ENCODE measurements at places on chromosomes 16 and 17. TPM values are rescaled to one million over a fixed set of nuclear protein-coding genes. Genes with fewer than 3 reads are reported as not detected.

GRCh38 chr17:9419932-9420453, 155.6 kb downstream of the STX8 start:
- no peaks in the 10 kb centered on the region for H3K4me1 ChIP-seq
- H3K27me3 ChIP-seq = no peaks in the 10 kb centered on the region
- H3K36me3 ChIP-seq = no peaks in the 10 kb centered on the region

- no peaks in the 10 kb centered on the region for H3K36me3 ChIP-seq
- no peaks in the 10 kb centered on the region for H3K27me3 ChIP-seq
- H3K4me3 ChIP-seq = no peak overlapping the region
- peaks cover 27% of the 10 kb centered on the region for H3K4me1 ChIP-seq
- H3K27ac ChIP-seq = no peak overlapping the region
Observed at GRCh38 chr17:40349477-40349894, 15.1 kb downstream of the GJD3 start.

GRCh38 chr16:30096862-30097563, 1.0 kb upstream of the YPEL3 start:
- DNase-seq = peak; percentile 55
- H3K4me1 ChIP-seq = peaks cover 32% of the 10 kb centered on the region
- no peak overlapping the region for H3K27ac ChIP-seq
- H3K4me3 ChIP-seq = peak overlapping the region; percentile 86
- H3K27me3 ChIP-seq = no peaks in the 10 kb centered on the region

- H3K27ac ChIP-seq = no peak overlapping the region
- DNase-seq = peak; percentile 62
- no peak overlapping the region for H3K4me3 ChIP-seq
- no peaks in the 10 kb centered on the region for H3K36me3 ChIP-seq
Observed at GRCh38 chr16:67649494-67649931, 4.6 kb downstream of the CARMIL2 start.

GRCh38 chr17:75506134-75506533, 9.2 kb downstream of the CASKIN2 start:
- no peaks in the 10 kb centered on the region for H3K4me1 ChIP-seq
- H3K4me3 ChIP-seq = no peak overlapping the region
- no peak overlapping the region for H3K27ac ChIP-seq
- no peaks in the 10 kb centered on the region for H3K27me3 ChIP-seq

DNA sequence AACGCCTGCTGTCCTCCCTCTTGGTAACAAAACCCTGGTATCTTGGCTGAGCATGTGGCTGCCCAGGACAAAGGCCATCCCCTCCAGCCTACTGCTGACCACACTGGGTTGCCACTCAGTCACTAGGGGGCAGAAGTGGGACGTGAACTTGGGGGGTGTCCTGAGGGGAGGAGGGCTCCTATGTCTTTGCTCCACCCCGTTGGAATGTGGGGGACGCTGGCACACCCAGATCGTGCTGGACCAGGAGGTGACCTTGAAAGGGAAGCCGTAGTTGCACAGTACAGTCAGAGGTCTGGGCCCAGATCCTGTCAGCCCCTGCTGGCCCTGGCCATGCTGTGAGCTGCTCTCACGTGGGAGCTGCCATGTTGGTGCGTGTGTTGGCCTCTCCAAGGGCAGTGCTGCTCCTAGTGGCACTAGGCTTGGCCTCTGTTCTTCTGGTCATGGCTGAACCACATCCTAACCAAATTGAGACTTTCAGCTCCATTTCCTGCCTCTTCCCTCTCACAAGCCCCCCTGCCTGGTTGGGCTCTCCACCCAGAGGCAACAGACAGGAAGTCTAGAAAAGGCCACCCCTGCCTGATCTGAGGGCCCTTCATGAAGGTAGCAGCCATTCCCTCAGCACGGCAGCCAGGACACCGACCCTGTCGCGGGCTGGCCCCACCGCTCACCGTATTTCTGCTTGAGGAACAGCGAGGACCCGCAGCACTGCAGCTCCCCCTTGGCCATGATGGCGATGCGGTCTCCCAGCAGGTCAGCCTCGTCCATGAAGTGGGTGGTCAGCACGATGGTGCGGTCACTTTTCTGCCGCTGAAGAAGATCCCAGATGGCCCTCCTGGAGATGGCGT, 29.0 kb upstream of the RNPS1 start:
- no peaks in the 10 kb centered on the region for H3K4me1 ChIP-seq
- no peak overlapping the region for H3K4me3 ChIP-seq
- peak; percentile 76 for DNase-seq
- no peaks in the 10 kb centered on the region for H3K27me3 ChIP-seq
- H3K36me3 ChIP-seq = no peaks in the 10 kb centered on the region

DNA sequence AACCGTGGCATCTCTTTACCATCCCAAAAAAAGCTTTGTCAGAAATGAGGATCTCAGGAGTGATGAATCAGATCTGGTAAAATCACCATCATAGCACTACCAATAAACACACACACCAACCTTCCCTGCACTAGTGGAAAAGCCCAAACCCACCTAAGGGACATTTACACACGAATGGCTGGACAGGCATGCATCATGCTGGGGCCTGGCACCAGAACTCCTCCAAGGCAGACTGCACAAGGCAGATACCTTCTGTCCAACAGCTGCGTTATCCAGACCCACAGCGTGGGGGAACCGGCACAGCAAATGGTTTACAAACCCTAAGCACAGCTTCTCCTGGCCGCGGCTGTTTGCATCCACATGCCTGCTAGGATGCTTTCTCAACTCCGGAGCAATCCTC, 2.8 kb downstream of the ASIC2 start:
- H3K36me3 ChIP-seq = no peaks in the 10 kb centered on the region
- DNase-seq = no peak
- no peak overlapping the region for H3K4me3 ChIP-seq
- H3K27me3 ChIP-seq = no peaks in the 10 kb centered on the region

DNA sequence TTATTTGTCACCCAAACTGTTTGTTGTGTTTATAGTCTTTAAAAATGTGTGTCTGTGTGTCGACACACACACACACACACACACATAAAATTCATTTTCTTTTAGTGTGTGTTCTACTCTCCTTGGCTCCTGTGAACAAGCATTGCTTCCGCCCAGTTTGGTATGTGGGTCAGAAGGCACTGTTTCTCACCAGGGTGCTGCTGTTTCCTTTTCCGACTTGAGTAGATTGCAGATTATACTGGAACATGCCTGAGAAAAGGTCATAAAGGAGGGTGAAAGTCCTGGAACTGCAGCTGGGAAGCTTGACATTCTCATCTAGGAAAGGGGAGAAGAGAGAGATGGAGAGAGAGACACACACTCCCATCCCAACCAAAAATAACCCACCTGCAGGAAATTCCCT, 330.3 kb downstream of the BCAS3 start:
- H3K27me3 ChIP-seq = no peaks in the 10 kb centered on the region
- H3K27ac ChIP-seq = no peak overlapping the region
- DNase-seq = no peak

DNA sequence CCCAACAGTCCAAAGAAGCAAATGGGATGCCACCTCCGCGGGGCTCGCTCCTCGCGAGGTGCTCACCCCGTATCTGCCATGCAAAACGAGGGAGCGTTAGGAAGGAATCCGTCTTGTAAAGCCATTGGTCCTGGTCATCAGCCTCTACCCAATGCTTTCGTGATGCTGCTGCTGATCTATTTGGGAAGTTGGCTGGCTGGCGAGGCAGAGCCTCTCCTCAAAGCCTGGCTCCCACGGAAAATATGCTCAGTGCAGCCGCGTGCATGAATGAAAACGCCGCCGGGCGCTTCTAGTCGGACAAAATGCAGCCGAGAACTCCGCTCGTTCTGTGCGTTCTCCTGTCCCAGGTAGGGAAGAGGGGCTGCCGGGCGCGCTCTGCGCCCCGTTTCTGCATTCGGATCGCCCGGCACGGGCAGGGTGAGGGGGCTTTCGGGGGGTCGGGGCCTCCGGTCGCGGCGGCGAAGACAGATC, at the start of gene CDH13:
CDH13 (plus strand) TSS at position 179 of the 471 bp plus-strand sequence.
- H3K27ac ChIP-seq = no peak within 1 kb of the TSS
- no peak for DNase-seq
- no peak within 1 kb of the TSS for H3K4me3 ChIP-seq

DNA sequence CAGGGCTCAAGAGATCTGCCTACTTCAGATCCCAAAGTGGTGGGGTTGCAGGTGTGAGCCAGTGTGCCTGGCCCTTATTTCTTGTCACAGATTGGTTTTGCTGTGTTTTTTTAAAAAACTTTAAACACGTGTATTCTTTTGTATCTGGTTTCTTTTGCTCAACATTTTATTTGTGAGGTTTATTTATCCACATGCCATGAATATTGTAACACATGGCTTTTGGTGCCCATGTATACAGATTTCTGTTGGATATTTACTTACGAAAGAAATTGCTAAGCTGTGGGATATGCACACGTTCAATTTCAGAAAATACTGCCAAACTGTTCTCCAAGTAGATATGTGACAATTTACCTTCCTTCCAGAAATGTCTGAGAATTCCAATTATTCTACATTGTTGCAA, 18.7 kb upstream of the IL34 start:
- H3K4me3 ChIP-seq = no peak overlapping the region
- H3K27ac ChIP-seq = no peak overlapping the region

DNA sequence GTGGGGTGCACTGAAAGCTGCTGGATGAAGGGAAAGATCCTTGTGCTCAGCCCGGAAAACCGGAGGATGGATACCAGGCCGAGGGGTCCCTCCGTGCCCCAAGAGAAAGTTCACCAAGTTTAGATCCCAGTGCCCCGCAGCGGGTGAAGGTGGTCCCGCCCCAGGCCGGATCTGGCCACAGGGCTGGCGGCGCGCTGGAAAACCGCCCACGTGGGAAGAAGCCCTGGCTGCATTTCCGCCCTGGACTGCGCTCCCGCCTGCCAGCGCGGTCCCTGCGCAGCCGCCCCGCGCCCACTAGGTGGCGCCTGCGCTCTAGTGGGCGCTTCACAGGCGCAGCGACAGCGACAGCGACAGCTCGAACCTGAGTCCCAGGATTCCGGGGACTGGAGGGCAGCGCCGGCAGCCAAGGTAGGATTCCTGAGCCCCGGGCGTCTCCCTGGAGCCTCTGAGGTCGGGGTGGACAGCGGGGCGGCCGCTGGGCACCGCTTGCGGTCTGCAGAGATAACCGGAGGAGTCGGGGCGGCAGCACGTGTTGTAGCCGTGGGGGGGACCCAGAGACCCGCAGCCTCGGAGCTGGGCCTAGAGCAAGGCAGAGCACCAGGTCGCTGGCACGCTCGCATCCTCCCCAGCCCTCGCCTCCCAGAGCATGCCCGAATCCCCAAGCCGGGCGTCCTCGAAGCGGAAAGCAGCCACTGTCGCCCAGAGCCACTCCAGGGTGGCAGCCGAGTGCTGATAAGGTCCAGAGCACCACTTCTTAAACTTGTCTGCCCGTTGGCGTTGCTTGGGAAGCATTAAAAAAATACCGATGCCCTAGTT, at the start of gene CHD9:
CHD9 (plus strand) TSS at position 322 of the 816 bp plus-strand sequence. CDS start 101,099 bp downstream, outside the sequence.
- DNase-seq = peak; percentile 95
- H3K27me3 ChIP-seq = no peaks in the 10 kb centered on the region
- no peaks in the 10 kb centered on the region for H3K36me3 ChIP-seq
- H3K4me3 ChIP-seq = peak within 1 kb of the TSS; percentile 91
- peaks cover 30% of the 10 kb centered on the region for H3K4me1 ChIP-seq

DNA sequence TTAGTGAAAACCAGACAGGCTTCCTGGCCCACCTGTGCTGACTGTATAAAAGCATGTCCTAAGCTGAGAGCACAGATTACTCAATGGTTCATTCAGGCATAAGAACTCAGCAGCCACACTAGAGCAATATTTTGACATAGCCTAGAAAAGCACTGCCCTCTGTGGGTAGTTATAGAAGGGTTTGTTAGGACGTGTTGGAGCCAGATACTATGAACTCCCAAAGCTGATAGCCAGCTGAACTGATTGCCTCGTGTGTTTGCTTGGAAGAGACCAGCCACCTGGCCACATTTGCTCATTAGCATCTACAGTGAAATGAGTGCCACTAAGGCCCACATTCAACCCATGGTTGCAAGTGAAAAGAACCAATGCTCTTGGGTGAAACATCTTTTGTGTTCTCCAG, 30.8 kb upstream of the ABCA5 start:
- peaks cover 40% of the 10 kb centered on the region for H3K4me1 ChIP-seq
- no peaks in the 10 kb centered on the region for H3K27me3 ChIP-seq
- no peaks in the 10 kb centered on the region for H3K36me3 ChIP-seq
- H3K4me3 ChIP-seq = no peak overlapping the region

DNA sequence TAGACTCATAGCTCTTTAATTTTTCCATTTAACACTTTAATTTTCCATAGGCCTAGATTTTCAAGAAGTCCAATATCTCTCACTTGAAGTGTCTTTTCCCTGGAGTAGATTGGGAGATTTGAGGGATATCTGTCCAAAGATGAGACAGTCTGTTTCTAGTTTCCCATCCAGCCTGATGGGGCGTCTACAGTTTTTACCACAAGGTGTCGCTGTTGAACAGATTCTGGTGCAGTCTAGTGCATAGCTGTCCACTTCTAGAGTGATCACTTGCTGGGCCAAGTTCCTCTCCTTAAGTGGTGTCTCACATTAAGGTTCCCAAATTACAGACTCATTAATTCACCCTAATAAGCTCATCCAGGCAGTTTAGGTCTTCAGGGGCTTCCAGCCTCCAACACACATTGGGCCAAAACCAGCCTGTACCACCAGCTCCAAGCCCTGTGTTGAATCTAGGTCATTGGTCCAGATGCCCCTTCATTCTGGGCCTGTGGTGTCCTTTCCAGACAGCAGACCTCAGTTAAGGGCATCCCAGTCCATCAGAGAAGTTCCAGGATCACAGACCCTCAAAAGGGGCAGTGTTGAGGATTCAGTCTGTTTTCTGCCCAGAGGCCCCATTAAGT, 9.4 kb downstream of the SNX20 start:
- DNase-seq = peak; percentile 79
- H3K27me3 ChIP-seq = no peaks in the 10 kb centered on the region
- H3K36me3 ChIP-seq = peaks cover 13% of the 10 kb centered on the region
- H3K4me3 ChIP-seq = no peak overlapping the region

GRCh38 chr16:21568502-21569189, 30.7 kb upstream of the METTL9 start:
- no peak for DNase-seq
- H3K4me3 ChIP-seq = no peak overlapping the region
- peaks cover 9% of the 10 kb centered on the region for H3K4me1 ChIP-seq
- H3K36me3 ChIP-seq = no peaks in the 10 kb centered on the region
- H3K27me3 ChIP-seq = no peaks in the 10 kb centered on the region

DNA sequence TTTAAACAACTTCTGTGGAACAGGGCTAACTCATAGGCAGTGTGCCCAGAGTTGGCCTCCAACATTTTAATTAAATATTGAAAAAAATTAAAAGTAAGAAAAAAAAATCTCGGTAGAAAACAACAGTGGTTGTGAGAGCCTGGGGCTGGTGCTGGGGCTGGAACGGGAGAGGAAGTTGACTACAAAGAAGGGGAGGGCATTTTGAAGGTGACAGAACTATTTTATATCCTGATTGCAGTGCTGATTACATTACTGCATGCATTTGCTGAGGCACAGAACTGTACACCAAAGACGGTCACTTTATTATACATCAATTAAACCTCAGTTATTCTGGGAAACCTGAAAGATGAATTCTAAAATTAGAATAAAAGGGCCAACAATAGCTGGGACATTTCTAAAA, 142.5 kb downstream of the PARN start:
- H3K36me3 ChIP-seq = no peaks in the 10 kb centered on the region
- H3K4me3 ChIP-seq = no peak overlapping the region
- peak; percentile 50 for DNase-seq
- H3K4me1 ChIP-seq = peaks cover 18% of the 10 kb centered on the region

- peak within 1 kb of the TSS; percentile 70 for H3K4me3 ChIP-seq
- H3K36me3 ChIP-seq = no peaks in the 10 kb centered on the region
- H3K4me1 ChIP-seq = peaks cover 66% of the 10 kb centered on the region
- peak; percentile 83 for DNase-seq
Observed at GRCh38 chr17:63476854-63477479, at the start of gene ACE. Gene ACE, plus strand, starts transcription at chr17:63477061. Its CDS starts 34 bp downstream, at chr17:63477095.

The MYH8 gene
- total RNA-seq = not detected

The NPIPB9 gene
- 1.6 TPM for total RNA-seq

The KRT36 gene
- total RNA-seq = not detected

The SLFN13 gene
- 0.07 TPM for total RNA-seq

The PRSS21 gene
- not detected for total RNA-seq

The CKLF gene
- total RNA-seq = 76.0 TPM

The COIL gene
- total RNA-seq = 16.4 TPM

The LAT gene
- total RNA-seq = 8.6 TPM

The MGRN1 gene
- total RNA-seq = 23.0 TPM

The CA4 gene
- not detected for total RNA-seq

The TBC1D3C gene
- total RNA-seq = not detected
